ENCODE measurements at places on chromosomes 4 and X.

GRCh38 chr4:92234393-92235176 is 69.2 kb upstream of the GRID2 start:
- no peak for DNase-seq

GRCh38 chrX:119376312-119376711 is 22.8 kb upstream of the SLC25A43 start:
- no peak for DNase-seq

GRCh38 chr4:52780617-52781354 is 29.6 kb upstream of the ERVMER34-1 start:
- no peak for DNase-seq

DNA sequence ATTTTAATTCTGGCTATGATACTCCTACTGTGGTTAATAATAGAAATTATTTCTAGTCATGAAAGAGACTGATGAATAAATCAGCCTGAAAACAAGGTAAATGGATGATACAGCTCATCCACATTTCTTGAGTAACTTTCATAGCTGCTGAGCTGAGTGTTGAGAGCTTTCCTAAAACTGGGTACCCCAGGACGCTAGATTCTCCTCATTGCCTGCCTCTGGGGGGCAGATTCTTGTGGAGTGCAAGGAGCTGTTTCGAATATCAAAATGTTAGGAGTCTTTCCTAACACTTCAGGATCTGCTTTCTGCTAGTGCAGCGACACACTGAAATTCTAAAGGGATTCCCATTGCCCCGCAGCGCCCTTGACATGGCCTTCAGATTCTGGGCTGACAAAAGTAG is 2.1 kb downstream of the MND1 start:
- no peak for DNase-seq

- DNase-seq: no peak
These were observed 8.7 kb upstream of the CDS1 start for GRCh38 chr4:84574069-84574720.

DNA sequence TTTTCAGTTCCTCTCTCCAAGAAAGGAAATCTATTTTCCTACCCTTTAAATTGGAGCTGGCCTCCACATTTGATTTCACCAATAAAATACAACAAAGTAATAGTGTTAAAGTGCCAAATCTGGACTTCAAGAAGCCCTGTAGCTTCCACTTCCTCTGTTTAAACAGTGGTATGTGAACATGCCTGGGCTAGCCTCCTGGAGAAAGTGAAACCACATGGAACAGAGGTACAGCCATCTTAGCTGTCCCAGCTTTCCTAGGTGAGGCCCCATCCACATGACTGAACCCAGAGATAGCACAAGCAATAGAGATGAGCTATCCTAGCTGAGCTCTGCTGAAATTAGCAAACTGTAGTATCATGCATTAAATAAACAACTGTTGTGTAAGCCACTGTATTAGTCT is 131.8 kb upstream of the VCX start:
- no peak for DNase-seq

GRCh38 chrX:42920752-42921151 is 142.8 kb upstream of the PPP1R2C start:
- DNase-seq: no peak

- no peak for DNase-seq
These were observed 133.3 kb upstream of the MBNL3 start for GRCh38 chrX:132622130-132622529.

DNA sequence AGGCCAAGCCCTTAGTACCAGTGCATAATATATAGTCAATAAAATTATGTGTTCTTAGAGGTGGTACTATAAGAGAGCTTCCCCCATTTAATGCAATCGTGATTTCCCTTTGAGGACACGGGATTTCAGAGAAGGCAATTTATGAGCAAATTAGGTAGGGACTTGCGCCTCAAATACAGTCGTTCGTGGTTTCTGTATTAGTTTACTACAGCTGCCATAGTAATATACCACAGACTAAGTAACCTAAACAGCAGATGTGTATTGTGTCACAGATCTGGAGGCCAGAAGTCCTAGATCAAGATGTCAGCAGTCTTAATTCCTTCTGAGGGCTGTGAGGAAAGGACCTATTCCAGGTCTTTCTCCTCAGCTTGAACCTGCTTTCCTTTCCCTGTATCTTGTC is 1.5 kb upstream of the PUDP start:
- DNase-seq: no peak

Data from NCI-H1092 treated with DMSO at 0.1 percent for 48 hours (cell line).